ENCODE measurements at places on chromosomes 13 and 19.

DNA sequence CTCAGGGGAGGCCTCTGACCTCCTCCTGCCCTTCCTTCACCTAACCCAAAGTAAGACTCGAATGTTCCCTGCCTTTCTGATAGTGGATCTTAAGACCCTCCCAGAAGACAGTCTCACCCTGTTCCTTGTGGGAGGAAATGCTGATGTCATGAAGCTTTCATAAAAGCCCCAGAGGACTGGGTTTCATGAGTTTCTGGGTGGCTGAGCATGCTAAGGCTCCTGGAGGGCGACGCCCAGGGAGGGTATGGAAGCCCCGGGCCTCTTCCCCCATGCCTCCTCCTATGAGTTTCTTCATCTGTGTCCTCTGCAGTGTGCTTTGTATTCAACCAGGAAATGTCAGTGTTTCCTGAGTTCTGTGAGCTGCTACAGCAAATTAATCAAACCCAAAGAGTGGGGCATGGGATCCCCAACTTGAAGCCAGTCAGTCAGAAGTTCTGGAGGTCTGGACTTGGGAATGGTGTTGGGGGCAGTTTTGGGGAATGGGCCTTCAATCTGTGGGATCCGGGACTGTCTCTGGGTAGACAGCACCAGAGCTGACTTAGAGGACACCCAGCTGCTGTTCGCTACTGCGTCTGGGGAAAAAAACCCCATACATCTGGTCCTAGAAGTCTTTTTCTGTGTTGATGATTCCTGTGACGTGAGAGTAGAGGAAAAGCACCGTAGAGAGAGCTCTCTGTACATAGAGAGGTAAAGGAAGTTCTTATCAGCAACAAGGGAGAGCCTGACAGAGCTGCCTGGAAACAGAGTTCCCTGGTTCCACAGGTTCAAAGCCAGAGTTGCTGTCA, 2.0 kb upstream of the LILRB2 start:
- no peak for DNase-seq

DNA sequence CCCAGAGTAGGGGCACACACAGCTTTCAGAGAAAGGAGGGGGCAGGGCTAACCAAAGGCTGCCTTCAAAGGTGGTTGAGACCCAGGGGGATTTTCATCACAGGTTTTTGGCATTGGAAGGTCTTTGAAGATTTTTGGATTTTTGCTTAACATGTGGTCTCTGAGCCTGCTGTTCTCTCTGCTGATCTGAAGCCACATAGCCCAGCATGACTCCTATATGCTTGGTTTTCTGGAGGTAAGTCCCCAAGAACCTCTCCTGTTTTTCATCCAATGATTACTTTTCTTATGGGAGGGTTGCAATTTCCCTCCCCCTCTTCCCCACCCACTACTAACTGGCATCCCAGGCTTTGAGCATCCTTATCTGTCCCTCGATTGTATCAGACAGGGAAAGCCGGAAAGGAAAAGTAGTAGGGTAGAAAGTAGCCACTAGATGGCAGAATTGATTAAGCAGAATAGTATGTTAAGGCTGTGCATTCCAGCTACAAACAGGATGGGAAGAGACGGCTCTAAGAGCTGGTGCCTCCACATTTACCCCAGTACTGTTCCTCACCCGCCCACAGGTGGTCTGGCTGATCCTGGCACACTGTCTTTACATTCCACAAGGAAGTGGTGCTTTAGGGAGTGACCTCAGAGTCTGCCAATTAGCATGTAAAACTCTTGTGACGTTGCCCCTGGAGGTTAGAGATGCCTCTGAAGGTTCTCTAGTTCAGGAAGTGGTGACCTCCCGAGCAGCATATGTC, 218.9 kb upstream of the EDNRB start:
- DNase-seq = no peak

DNA sequence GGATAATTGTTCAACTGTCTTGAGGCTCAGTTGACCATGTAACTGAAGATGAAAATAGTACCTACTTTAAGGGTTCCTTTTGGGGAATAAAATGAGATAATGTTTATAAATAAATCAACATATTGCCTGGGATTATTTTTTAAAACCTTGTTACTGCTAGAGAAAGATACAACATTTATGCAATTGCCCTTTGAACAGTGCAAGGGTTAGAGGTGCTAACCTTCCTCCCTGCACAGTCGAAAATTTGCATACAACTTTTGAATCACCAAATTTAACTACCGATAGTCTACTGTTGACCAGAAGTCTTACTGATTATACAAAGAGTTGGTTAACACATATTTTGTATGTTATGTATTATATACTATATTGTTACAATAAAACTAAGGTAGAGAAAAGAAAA, 750.0 kb downstream of the EFNB2 start:
- DNase-seq = no peak

DNA sequence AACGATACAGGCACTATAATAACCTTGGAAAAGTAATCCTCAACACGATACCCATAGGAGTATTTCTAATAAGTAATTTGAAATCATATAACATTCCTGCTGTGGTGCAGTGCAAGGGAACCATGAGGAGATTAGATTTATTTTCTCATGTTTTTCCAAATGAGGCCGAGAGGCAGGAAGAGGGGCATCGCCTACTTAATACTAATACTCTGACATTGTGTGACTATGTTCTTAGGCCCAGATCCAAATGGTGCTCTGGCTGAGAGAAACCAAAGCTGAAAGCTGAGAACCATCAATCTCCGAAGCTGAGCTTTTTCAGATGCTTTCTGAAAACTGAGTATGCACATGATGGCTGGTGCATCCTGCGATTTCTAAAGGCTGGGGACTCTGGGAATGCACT, 248.0 kb upstream of the MAB21L1 start:
- no peak for DNase-seq

GRCh38 chr13:101291646-101292515, 124.4 kb downstream of the NALCN start:
- no peak for DNase-seq

GRCh38 chr19:53521373-53522202, 16.4 kb upstream of the ZNF331 start:
- DNase-seq = no peak

DNA sequence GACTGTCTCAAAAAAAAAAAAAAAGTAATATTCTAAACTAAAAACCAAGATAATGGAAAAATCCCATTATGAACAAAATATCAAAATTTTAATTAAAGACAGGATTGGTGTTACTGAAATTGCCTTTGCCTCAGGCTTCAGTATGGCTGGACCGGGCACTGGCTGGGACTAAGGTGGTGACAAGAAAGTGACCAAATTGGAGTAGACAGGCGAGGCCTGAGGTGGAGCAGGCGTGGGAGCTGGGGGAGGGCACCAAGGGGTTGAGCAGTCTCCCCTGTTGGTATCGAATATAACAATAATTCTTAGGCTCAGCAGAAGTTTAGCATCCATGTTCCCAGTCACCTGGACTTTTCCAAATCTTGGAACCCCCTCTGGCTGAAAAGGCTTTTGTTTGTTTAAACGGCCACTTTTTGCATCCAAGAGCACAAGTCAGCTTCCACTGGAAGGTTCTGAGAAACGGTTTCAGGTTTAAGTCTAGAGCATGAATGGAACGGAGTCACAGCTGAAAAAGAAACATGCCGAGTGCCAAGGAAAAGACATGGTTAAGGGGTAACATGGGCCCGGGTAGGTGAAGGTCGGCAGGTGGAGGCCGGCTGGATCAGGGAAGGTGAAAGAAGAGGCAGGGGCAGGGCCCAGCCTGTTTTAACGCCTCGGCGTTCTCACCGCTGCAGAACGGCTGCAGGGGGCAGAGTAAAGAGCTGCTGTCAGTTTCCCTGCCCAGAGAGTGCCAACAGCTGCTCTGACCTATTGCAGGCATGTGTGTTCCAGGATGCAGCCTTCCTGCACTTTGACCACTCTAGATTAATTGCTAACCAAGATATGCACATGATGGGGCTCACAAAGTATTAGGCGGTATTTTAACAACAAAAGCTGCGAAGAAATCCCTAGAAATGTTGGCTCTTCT, 104.4 kb downstream of the TM9SF2 start:
- DNase-seq = no peak

DNA sequence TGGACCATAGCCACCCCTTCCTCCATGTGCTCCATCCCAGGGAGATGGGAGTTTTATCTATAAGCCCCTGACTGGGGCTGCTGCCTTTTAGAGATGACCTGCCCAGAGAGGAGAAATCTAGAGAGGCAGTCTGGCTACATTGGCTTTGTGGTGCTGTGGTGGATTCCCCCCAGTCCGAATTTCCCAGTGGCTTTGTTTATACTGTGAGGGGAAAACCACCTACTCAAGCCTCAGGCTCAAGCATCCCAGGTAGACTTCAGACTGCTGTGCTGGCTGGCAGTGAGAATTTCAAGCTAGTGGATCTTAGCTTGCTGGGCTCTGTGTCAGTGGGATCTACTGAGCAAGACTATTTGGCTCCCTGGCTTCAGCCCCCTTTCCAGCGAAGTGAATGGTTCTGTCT, 1195.7 kb upstream of the PCDH20 start:
- DNase-seq = no peak

DNA sequence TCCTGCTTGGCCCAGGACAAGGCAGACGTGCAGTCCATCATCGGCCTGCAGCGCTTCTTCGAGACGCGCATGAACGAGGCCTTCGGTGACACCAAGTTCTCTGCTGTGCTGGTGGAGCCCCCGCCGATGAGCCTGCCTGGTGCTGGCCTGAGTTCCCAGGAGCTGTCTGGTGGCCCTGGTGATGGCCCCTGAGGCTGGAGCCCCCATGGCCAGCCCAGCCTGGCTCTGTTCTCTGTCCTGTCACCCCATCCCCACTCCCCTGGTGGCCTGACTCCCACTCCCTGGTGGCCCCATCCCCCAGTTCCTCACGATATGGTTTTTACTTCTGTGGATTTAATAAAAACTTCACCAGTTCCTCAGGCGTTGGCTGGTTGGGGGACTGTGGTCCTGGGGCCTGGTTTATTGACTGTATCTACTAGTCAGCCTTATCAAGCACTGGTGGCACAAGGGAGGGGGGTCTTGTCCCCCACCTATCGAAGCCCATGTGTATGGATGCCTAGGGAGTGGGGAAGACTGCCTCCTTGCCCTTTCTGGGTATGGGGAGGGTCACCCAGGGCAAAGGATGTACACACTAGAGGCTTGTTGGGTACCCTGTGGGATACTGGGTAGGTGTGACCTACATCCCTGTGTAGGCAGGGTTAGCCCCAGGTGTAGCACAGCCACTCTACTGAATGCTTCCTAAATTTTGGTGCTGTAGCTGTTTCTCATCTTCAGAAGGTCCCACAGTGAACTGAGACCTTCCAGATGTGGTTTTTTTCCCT, 4.4 kb downstream of the CHMP2A start:
- DNase-seq = no peak

GRCh38 chr19:54729416-54730188, 5.4 kb downstream of the KIR3DL3 start:
- DNase-seq = no peak

- DNase-seq = no peak
Observed at GRCh38 chr13:94706843-94707399, 5.4 kb downstream of the SOX21 start.

GRCh38 chr13:95813139-95813538, 136.2 kb downstream of the DNAJC3 start:
- no peak for DNase-seq

DNA sequence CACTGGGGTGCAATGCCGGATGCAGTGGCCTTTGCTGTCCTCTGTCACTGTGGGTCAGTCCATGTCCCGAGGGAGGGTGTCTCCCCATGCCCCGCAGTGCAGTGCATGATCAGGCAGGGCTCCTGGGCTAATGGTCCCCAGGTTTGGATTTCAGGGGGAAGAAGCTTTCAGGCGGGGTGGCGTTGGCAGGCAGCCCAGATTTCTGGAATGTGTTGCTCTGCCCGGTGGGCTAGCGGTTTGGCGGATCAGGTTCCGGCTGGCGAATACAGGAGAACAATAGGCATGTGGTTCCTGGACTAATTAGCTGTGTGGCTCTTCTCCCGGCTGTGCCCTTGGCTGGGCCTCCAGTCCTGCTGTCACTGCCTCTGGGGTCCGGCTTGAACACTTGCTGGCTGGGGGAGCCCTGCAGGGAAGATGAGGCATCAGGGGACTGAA, 141.3 kb downstream of the FGF9 start:
- no peak for DNase-seq

GRCh38 chr19:30136611-30137195, 194.7 kb downstream of the URI1 start:
- DNase-seq = no peak

DNA sequence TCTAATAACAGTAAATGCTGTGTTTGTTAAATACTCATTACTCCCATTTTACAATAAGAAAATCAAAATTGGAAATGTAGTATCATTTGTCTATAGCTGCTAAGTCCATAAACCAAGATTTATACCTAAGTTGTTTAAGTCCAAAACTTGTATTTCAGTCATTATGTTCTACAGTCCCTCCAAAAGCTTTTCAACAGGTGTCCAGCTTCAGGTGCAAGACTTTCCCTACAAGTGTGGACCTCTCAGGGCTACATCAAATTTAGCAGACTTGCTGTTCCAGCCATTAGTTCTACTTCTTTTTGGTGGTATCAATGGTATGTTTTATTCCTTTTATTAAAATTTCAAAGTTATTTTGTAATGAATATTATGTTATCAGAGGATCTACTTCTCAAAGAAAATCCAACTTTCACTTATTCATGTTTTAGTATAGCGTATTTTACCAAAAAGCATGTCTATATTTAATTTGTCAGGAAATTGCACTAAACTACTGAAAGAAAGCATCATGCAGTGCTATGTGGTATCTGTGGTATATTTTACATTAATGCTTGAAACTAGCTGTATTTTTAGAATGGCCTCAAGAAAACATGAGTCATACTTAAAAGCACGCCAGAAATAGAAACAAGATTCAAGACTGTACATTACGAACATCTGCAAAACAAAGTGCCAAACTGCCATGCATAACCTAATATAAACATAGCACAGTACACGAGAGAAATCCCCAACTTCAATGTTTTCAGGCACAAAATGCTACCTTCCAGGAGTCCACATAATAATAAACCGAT, 44.5 kb downstream of the VWA8 start:
- DNase-seq = no peak

DNA sequence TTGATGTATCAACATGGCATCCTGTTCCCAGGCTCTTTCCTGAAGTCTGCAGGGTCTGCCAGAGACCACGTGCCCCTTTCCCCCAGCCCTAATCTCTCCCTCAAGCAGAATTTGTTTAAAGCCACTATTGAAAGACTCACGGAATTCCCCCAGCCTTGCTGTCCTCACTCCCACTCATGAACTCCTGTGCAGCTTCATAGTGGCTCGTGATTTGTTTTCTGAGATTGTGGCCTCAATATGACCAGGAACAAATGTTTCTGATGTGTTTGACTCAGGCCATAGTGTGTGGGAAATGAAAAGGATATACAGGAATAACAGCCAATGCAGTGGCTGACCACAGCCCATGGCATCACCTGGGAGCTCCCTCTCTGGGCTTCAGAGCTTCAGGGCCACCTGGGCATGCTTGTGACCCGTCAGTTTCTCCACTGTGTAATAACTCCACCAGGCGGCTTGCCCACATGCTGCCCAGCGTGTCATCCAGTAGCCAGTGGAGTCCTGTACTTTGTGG, 8.1 kb upstream of the SERPINE3 start:
- DNase-seq = no peak

GRCh38 chr13:104321756-104322155, 1255.5 kb upstream of the SLC10A2 start:
- DNase-seq = no peak

DNA sequence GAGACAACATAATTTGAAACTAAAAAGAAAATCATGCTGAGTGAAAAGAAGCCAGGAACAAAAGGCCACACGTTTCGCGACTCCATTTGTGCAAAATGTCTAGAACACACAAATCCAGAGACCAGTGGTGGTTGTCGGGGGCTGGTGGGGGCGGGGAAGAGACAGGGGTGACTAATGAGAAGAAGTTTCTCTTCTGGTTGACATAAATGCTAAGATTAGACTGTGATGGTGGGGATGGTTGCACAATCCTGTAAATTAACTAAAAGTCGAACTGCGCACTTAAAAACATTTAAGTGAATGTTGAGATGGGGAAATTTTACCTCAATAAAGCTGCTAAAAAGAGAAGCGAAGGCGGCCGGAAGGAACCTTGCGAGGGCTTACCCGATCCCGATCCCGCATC, 7.1 kb downstream of the AKAP8 start:
- no peak for DNase-seq

All from cortex of kidney (tissue), 1 donor.